AG08396 (cell line): ENCODE measurements at places on chromosomes 2 and 18.

DNA sequence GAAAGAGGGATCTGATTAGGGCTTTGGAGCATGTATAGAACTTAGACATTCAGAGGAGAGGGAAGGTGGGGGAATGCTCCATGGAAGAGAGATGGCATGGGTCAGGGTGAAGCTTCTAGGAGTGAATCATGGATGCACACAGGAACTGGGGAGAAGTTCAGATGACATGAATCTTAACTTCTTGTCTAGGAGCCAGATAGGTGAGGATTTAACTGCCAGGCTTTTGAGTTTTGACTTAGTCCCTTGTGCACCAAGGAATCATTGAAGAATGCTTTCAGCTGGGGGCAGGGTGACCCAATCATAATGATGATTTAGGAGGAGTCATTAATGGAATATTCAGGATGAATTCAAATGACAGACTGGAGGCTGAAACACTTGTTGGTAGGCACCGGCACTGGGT, 48.7 kb downstream of the ACYP2 start:
- DNase-seq = no peak

GRCh38 chr2:206804326-206804725, 38.9 kb downstream of the FASTKD2 start:
- no peak for DNase-seq

GRCh38 chr2:208249296-208249695, 5.6 kb downstream of the IDH1 start:
- no peak for DNase-seq

DNA sequence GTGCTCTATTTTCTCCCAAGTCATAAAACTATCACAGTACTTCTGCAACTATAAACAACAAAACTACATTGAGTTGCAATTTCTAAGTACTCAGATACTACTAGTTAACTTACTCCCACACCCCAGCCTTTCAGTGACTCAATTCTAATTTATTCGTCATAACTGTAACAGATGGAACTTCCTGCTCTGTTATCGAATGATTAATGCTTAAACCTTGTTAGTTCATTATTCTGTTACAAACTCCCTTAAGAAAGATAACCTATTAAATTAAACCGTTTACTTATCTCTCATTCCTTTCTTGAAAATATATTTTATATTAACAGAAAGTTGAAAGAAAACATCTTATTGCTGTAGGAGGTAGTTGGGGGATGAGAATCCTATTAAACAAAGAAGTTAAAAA, 17.0 kb downstream of the TNFAIP6 start:
- peak; percentile 41 for DNase-seq

DNA sequence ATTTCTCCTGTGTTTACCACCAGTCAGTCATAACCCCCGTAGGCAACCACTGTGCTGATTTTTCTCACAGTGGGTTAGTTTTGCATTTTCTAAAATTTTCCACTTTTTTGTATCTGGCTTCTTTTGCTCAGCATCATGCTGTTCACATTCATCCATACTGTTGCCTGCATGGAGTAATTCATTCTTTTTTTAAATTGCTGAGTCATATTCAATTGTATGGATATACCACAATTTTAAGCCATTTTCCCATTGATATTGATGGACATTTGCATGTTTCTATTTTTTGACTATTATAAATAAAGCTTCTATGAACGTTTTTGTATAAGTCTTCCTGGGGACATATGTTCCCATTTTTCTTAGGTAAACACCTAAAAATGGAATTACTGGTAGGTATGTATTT, 40.5 kb downstream of the ASB18 start:
- no peak for DNase-seq

DNA sequence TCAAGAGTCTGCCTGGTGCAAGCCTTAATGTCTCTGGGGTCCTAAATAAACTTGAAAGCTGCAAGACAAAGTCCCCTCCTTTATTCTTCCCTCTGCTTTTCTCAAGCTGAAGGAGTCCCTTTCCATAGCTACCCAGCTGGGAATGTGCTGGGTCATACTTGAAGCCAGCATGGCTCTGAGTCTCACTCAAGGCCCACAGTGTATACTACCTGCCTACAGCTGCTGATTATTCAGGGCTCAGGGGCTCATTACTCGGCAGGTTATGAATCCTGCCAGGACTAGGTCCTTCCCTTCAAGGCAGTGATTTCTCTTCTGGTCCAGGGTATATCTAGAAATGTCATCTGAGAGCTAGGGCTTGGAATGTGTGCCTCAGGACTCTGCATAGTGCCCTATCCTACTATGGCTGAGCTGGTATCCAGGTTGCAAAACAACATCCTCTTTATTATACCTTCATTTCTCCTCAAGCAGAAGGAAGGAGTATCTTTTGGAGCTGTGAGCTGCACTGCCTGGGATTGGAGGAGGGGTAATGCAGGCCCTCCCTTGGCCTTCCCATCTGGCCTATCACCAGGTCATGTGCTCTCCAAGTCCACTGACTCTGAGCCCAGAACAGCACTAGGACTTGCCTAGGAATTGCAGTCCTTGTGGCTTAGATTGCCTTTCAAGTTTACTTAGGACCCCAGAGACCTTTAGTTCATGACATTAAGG, 22.3 kb downstream of the IL1RN start:
- DNase-seq = no peak

DNA sequence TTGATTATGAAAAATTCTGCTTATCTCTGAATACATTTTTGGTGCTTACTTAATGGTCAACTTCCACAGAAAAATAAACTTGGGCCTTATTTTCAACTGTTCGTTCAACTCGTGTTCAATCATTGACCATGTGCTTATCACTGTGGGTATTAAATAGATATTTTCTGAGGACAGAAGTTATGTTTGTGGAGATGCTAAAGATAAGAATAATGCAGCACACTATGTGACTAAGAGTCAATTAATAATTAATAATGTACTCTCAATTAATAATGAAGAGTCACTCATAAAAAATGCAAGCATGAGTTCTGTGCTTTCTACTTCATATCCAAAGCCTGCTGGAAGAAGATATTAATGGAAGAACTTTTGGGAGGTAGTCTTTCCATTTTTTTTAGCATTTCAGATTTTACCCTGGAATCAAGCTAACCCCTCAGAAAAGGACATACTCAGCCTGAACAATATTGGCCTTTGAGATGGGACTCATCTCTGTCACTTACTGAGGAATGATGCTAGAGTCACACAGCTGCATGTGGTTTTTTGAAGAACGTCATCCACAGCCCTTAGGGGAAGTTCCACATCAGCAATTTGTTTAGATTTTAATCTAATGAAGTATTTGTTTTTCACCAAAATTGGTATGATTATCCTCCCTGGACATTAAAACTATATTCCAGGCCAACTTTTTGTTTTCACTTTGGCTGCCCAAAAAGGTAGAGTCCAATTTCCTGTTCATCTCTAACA, 191.9 kb upstream of the CRIM1 start:
- DNase-seq = no peak

DNA sequence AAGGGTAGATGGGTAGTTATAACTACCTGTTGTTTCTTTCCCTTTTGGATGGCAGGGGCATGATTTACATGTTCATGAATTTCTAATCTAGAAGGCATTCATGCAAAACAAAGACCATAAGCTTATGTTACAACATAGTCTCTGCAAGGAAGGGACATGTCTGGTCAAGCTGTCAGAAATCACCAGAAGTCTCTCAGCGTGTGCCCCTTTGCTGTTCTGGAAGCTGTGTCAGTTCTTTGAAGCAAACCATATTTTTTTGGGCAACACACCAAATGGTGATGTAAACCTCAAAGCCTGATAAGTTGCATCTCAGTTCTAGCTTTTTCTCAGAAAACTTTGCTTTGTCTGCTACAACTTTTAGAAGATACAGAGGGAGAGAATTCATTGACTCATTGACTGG, 173.5 kb upstream of the CTAGE1 start:
- no peak for DNase-seq

DNA sequence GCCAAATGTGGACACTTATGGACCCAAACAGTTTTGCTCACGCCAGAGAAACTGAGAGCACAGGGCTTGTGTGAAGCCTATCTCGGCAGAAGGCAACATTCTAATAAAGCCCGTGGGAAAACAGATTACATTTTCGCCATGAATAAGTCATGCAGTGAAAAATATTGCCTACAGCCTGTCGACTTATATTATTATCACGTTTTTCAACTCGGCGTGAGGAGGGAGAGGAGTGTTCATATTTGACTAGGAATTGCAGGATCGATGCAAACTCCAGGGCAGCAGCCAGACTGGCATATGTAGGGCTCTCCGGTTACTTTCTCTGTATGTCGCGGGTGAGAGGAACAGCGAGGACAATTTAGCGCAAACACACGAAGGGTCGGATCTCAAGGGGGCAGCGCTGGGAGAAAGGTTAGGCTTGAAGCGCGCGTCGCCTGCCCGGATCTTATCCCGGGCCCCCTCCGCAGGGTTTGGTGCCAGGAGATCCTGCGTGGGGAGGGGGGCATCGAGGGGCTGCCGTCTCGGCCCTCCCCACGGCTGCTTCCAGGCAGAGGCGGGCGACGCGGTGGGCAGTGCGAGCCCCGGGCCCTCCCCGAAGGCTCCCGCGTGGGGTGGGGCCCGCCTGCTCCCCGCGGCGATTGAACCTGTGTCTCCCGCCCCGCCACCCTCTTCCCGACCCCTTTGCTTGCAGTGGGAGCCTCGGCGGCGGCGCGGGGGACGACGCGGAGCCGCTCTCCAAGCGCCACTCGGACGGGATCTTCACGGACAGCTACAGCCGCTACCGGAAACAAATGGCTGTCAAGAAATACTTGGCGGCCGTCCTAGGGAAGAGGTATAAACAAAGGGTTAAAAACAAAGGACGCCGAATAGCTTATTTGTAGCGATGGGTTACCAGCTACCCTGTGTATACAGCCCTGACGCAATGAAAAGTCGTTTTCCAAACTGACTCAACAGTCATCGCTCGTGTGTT, 4.4 kb downstream of the ADCYAP1 start:
- DNase-seq = peak; percentile 19

GRCh38 chr2:120952318-120952717, 216.7 kb downstream of the GLI2 start:
- peak; percentile 77 for DNase-seq

DNA sequence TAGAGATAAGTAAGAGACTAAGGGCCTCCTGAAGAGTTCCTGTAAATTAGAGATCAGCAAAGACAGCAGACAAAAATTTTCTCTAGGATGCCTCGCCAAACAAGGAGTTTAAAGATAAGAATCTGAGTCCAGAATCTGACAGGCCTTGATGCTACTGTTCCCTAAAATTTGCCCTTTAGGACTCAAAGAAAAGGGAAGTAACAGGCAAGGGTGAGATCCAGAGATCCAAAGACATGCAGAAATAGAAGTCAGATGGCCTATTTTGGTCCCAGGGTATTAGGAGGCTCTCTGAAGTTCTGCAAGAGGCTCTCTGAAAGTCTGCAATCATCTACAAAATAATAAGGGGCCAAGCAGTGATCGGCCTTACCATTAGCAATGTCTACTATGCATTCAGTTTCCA, 33.0 kb downstream of the GALNT5 start:
- no peak for DNase-seq

DNA sequence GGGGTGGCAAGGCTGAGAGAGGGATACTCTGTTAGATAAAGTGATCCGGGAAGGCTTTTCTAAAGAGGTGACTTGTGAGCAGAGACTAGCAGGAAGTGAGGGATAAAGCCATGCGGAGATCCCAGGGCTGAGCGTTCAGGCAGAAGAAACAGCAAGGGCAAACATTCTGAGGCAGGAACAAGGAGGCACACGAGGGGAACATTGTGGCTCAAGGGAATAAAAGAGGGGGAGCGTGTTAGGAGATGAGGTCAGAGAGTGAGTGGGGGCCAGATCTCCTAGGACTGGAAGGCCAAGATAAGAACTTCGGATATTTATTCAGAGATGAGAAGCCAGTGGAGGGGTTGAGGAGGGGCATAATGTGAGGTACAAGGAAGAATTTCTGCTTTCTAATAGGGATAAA, 67.1 kb downstream of the ACTR2 start:
- DNase-seq = no peak
